ENCODE measurements at places on chromosomes 7 and 10.

DNA sequence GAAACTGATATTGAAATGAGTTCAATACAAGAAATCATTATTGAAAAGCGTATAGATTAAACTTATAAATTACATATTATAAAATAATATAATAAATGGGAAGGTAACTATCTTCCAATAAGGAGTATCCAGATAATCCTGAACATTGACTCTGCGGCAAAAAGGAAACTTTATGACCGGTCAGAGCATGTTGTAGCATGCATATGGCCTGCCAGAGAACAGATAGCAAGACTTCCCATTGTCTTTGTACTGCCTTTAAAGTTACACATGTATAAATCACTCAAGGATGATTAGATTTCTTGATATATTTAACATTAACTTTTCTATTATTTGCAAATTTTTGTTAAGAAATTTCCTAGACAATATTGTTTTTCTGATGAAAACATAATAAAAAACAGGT lies 56.2 kb upstream of the ETV1 start:
- no peak for DNase-seq

DNA sequence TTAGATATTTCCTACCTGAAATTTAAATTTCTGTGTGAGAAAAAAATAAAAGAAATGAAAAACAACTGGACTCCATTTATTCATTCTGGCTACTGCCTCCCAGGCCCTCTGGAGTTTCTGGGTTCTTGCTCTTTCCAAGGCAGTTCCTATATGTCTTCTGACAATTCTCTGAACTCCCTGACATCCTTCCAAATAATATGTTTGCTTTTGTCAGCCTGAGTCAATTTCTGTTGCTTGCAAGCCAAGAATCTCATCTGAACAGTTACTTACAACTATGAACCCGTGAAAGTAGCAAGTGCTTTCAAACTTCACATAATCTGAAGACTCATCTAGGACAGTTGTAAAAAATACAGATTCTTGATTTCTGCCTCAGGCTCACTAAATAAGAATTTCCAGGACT lies 216.7 kb upstream of the NPVF start:
- DNase-seq = no peak

GRCh38 chr10:3131098-3131497 lies 41.5 kb downstream of the PITRM1 start:
- DNase-seq = no peak

GRCh38 chr7:11548532-11548931 lies 283.5 kb downstream of the THSD7A start:
- no peak for DNase-seq

- DNase-seq = peak; percentile 45
These were observed 441.4 kb upstream of the FOXK1 start for GRCh38 chr7:4240520-4241303.

DNA sequence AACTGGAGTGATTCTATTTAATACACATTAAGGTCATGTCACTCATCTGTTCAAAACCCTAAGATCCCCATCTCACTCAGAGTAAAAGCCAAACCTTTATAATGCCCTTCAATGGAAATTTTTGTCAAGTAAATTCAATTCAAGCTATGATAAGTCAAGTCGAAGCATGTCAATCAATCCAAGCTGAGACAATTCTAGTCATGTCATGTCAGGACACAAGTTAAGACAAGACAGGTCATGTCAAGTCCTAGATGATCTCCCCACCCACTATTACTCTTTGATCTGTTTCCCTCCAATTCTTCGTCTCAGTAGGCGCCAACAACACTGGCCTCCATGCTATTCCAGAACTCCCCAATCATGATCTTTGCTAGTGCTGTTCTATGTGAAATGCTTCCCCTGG lies 141.4 kb downstream of the MAGI2 start:
- no peak for DNase-seq

DNA sequence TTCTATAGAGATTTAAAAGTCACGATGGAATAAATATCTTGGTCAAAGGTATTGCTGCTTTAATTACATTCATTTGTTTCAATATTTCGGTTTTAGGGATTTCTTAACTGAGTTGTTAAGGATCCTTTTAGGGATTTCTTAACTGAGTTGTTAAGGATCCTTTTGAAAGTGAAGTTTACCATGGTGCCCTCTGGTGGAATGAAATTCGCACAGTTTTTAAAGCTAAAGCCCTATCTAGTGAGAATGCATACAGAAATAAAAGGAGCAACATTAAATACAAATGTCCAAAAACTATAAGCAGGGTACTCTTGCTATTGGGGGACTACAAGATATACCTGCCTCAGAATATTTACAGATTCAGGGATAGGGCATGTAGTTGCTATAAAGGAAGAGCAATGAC lies 193.7 kb downstream of the RNLS start:
- no peak for DNase-seq

DNA sequence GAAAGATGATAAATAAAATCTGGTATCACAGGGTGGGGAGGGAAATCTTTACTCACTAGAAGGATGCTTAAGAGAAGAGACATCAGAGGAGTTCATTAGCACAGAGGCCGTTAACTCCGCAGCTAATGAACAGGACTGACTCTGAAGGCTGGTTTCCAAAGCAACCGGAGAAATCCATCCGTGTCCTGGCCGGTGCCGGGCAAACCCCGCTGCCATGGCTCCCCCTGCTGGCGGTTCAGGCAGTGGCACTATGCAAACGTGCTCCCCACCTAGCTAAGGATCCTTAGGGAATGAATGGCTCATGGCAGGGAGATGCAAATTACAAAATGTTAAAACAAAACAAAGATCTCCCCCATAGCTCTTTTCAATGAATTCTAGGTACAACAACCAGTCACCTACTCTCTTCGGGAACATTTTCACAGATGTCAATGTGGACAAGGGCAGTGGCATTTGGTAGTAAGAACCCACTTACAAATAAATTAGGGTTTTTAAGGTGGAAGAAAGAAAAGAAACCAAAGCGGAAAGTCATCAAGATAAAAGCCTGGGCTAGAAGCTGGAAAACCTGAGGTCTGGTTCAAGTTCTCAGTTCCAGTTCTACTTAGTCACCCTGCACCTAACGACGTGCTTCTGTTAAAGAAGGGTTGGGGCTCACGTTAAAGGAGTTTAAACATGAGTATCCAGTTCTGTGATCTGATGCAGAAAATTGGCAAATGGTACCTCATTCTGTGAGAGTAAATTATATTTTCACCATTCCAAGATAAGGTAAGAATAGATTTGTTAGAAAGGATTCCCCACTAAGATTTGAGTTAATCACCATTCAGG lies 138.2 kb downstream of the SVIL start:
- no peak for DNase-seq

- no peak for DNase-seq
These were observed 81.8 kb downstream of the COL13A1 start for GRCh38 chr10:69883310-69884023.

GRCh38 chr10:63247771-63248170 lies 114.6 kb downstream of the NRBF2 start:
- DNase-seq = no peak

GRCh38 chr10:128008521-128009250 lies 101.8 kb downstream of the PTPRE start:
- DNase-seq = no peak

DNA sequence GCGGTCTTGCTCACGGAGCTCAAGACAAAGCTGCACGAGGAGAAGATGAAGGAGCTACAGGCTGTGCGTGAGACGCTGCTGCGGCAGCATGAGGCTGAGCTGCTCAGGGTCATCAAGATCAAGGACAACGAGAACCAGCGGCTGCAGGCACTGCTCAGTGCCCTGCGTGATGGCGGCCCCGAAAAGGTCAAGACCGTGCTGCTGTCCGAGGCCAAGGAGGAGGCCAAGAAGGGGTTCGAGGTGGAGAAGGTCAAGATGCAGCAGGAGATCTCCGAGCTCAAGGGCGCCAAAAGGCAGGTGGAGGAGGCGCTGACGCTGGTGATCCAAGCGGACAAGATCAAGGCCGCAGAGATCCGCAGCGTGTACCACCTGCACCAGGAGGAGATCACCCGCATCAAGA lies 51.4 kb downstream of the JAKMIP3 start:
- no peak for DNase-seq

GRCh38 chr10:99880080-99880835 lies 97.8 kb downstream of the ABCC2 start:
- no peak for DNase-seq

DNA sequence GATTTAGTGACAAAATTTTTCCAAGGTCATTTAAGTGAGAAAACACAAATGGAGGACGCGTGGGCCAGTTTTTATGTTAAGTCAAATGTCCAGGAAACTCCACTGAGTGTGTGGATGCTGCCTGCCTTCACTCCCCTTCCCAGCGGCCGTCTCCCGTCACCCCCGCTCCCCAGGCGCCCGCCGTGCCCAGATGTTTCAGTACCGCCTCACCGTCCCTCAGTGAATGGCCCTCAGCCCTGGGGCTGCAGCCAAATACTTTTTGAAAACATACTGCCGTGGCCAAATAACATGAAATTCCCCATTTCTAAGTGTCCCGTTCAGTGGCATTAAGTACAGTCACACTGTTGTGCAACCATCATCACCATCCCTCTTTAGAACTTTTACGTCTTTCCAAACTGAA lies 131.9 kb downstream of the INSYN2A start:
- no peak for DNase-seq

DNA sequence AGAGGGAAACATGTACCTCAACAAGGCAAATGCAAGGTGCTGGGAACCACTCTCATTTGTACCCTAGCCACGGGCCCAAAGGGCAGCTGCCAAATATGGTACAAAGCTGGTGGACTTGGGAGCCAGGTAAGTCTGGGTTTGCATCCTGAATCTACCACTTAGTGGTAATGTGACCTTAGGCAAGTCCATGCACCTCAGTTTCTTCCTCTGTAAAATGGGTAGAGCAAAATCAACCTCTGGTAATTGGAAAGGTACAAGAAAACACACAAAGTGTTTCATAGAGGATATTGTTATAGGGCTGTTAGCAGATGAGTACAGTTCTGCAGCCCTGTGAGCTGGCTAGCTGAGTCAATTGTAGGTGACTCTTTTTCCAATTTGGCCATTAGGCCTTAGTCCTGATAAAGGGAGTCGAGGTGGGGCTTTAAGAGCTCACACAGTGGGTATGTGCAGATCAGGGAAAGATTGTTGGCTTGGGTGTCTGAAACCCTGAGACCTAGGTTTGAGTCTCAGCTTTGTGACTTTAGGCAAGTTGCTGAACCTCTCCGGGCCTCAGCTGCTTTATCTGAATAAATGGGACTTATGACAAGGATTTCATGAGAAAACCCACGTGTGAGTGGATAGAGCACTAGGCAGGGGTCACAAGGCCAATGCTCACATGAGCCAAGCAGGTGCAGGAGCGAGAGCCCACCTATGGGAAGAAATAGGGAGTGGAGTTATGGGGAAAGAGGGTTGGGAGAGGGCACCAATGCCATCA lies 121.3 kb upstream of the GDF10 start:
- no peak for DNase-seq

- no peak for DNase-seq
These were observed 2.3 kb downstream of the MACROH2A2 start for GRCh38 chr10:70054902-70055301.

DNA sequence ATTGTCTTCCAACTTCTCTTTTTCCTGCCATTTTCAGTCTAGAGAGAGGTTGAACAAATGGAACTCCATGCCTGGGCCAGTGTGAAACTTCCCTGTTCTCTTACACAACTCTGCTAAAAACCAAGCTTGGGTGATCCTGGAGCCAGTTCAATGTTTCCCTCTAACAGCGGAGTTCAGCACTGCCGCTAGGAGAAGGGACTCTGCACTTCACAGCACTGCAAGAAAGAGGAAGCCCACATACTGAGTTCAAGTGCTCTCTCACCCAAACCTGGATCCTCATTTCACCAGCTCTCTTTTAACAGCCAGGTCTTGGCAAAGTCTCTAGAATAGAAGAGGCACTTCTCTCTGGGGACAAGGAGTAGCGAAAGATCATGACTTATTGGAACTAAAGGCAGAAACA lies 18.8 kb downstream of the FOXI2 start:
- DNase-seq = no peak

DNA sequence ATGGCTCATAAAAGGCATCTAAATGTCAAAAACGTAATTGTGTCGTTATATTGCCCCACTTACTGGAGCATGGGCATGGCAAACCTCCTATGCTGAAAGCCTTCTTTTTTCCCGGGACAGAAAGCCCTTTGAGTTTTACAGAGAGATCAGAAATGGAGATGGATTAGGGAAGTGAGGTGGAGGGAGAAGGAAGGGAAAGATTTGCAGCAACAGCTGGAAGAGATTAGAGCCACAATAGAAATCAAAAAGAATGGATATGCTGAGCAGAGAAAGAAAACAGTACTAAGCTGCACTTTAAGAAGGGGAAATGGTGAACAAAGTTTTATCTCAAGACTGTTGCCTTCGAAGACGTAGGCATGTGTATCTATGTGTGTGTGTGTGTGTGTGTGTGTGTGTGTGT lies 97.2 kb upstream of the PCGF5 start:
- DNase-seq = no peak

DNA sequence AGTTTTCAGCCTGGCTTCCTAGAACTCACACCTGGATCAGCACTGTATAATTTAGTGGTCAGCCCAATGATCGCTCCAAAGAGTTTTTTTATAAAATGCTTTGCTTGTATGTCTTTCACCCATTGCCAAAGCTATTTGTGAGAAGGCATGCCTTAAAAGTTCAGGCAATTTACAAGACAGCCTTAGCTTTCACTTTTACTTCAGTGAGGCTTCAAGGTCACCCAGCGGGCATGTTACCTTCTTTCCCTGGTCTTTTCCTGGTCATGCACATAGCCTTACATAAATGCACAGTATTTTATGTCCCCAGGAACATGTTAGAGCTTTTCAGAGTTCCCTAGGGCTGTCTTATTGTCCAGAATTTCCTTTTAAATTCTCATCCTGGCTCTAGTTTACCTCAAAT lies 179.9 kb upstream of the TMEM72 start:
- DNase-seq = no peak

- no peak for DNase-seq
These were observed 48.7 kb downstream of the BPGM start for GRCh38 chr7:134695321-134695860.

GRCh38 chr7:66523409-66523808 lies 105.3 kb upstream of the KCTD7 start:
- no peak for DNase-seq

- DNase-seq = no peak
These were observed 9.3 kb upstream of the TMEM270 start for GRCh38 chr7:73851410-73852338.

DNA sequence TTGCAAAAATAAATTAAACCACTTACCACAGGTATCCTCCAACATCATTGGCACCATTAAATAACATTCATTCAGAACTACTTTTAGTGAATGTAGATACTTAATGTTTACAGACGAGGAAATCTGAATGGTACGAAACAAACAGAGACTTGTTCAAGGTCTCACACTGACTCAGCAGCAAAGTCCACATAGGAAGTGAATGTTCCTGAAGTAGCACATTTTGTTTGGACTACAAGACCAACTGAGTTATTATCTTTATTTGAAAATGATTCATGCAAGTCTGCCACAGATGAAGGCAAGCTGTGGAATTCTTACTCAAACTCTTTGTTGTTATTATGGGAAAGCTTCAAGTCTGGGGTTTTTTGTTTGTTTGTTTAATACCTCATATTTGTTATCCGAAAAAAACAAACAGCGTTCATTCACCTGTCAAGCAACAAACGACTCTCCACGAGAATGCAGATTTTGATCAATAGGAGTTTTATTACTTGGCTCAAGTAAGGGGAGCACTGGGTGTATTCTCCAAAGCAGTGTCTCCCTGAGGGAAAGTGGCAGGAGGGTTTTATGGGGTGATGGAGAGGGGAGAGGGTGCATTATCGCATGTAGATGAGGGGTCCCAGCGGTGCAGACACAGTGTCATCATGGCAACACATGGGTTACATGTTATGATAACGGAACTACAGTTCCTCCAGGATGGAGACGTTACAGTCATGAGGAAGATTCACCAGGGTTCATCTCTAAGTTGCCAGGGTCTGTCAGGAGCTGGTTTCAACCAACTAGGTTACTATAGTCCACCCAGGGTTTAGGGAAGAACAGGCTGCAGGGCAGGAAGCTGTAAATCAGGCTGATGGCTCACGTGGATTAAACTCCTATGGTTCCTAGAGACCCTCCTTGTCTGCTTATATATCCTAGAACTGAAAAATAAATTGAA lies 147.7 kb upstream of the AKR1E2 start:
- no peak for DNase-seq

Measured in mesenteric fat pad (tissue), 1 donor.